ENCODE measurements at places on chromosomes 3 and 15.

- DNase-seq, result no peak
These were observed 65.1 kb downstream of the NEK11 start for GRCh38 chr3:131091768-131092167.

- DNase-seq, result no peak
These were observed 14.2 kb downstream of the DNAH1 start for GRCh38 chr3:52330194-52330805.

DNA sequence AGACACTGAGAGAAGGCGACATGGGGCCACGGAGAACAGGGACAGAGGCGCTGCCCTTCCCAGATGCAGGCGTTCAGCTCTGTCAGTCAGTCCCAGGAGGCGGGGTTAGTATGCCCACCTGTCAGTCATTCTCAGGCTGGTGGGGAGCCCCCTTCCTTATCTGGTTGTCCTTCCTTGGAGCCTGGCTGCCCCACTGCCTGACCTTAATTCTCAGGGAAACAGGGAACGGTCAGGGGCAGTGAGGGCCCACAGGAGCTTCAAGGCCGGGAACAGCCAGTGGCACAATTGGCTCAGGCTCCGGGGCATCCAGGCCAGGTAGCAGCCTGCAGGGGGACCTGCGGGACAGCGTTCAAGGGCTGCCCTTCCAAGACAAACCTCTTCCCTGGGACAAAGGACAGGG is 133.2 kb downstream of the CHSY1 start:
- no peak for DNase-seq

DNA sequence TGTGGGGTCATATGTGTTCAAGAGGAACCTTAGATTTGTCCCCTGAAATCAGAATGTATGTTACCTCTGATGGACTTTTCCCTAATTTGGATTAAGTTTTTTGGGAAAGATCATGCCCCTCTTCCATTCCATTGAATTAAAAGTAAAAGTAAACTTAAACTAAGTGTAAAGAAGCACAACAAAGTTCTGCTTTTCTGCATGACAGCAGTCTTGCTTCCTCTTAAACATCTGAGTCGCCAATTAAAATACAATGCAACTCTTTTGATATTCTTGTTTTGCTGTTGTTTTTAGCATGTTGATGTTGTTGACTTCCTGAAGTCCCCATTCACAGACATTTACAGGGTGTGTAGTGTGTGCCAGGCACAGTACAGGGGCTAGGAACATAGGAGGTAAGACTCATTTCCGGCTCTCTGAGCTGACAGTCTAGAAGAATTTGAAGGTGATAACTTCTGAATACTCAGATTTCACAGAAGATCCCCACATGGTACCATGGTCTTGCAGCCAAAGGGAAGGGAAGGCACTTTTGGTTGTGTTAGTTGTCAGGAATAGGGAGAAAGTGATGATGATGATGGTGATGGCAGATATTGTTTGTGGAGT is 45.0 kb downstream of the USP13 start:
- no peak for DNase-seq

GRCh38 chr3:141328286-141329166 is 39.8 kb upstream of the ZBTB38 start:
- DNase-seq, result no peak

DNA sequence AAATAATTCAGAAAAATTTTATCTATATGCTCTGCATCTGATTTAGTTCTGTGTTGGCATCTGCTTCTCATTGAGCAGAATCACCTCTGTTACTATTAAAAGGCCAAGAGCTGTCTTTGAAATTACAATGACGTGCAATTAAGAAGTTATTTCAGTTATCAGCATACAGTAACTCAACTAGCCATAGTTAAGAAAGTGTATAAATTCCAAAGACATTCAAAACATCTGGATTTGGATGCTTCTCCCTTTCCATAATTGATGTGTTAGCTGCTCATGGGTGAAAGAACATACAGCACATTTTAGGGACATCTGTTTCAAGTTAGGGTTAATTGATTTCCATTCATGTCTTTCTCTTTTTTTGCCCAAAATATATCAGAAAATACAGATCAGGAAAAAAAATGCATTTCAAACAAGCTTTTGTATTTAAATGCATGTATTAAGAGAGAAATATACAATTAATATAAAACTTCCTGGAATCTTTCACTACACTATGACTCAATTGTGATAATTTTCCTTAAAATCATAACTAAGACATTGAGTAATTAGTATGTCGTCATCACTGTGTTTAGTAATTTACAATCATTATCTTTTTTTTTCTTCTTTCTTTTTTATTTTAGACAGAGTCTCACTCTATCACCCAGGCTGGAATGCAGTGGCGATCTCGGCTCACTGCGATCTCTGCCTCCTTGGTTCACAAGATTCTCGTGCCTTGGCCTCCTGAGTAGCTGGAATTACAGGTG is 82.7 kb upstream of the MBNL1 start:
- DNase-seq, result no peak

DNA sequence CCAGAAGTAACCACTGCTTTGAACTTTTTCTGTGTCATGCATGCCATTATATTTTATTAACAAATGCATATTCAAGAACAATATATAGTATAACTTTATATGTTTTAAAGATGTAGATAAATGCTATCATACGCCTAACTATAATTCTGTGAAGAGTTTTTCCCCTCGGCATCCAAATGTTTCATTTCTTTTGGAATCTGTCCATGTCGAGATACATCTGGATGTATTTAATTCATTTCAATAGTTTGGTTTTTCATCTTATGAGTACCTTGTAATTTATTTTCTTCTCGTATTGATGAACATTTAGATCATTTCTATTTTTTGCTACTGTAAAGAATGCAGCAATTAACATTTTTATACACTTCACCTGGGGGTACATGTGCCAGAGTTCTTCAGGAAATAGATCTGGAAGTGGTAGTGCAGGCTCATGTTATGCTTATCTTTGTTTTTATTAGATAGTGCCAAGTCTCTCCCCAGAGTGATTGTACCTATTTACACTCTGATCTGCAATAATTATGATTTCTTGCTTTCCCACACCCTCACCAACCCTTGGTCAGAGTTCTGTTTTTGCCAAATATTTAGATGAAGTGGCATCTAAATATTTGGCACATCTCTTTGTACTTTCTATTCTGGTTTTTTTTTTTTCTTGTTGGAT is 29.7 kb downstream of the USP13 start:
- no peak for DNase-seq

GRCh38 chr3:186307594-186308221 is 54.3 kb downstream of the DGKG start:
- DNase-seq, result no peak

GRCh38 chr3:194928831-194929577 is 243.3 kb downstream of the FAM43A start:
- DNase-seq, result peak; percentile 43

- no peak for DNase-seq
These were observed 41.2 kb downstream of the RLBP1 start for GRCh38 chr15:89179966-89180875.

DNA sequence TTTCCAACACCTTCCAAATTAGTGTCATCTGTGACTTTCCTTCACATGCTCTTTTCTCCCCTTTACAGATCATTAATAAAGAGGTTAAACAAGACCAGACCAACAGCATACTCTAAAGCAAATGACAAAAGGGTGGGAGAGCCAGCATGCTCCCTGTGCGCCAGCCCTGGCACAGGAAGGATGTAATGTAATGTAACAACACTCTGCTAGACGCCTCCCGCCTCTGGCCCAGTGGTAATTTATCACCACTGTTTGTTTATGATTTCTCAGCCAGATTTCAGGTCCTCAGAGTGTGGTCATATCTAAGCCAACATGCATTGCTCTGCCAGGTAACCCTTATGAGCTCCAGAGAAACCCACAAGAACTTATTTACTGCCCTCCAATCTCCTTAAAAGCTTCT is 189.5 kb upstream of the WNT5A start:
- no peak for DNase-seq

- no peak for DNase-seq
These were observed 17.8 kb downstream of the EDEM1 start for GRCh38 chr3:5205165-5205941.

- DNase-seq, result peak; percentile 23
These were observed 156.2 kb downstream of the ZNF621 start for GRCh38 chr3:40680685-40681657.

DNA sequence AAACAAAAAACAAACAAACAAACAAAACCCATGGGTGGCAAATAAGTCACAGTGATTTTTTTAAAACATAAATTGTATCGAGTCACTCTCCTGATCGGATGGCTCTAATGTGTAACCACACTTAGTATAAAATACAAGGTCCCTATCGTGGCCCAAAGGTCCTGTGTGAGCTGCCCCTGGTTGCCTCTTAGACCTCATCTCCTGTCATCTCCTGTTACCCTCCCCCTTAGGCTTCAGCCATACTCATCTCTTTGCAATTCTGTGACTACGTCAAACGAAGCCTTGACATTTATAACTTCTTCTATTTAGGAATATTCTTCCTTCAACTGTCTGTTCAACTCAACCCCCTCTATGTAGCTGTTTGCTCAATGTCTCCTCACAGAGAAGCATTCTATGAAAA is 43.9 kb upstream of the TTBK2 start:
- no peak for DNase-seq

DNA sequence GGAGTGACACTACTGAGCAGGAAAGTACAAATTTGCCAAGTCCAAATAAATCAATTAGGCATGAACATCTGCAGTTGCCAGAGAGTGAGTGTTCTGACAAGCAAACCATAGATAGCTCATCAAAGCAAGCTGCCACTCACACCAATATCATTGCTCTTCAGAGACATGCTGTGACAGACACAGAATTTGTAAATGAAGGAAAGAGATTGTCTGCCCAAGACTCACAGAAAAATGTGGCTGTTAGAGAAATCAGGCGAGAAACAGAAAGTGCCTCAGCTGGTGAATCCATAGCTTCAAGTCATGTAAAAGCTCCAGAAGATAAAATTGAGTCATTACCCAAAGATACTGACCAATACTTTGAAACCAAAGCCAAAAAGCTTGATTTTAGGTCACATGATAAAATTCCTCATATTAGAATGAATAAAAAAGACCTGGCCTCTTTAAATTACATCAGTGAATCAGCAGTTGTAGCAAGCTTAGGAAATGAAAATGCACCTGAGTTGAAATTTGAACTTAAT is 50.8 kb downstream of the CRYBG3 start:
- peak; percentile 3 for DNase-seq

DNA sequence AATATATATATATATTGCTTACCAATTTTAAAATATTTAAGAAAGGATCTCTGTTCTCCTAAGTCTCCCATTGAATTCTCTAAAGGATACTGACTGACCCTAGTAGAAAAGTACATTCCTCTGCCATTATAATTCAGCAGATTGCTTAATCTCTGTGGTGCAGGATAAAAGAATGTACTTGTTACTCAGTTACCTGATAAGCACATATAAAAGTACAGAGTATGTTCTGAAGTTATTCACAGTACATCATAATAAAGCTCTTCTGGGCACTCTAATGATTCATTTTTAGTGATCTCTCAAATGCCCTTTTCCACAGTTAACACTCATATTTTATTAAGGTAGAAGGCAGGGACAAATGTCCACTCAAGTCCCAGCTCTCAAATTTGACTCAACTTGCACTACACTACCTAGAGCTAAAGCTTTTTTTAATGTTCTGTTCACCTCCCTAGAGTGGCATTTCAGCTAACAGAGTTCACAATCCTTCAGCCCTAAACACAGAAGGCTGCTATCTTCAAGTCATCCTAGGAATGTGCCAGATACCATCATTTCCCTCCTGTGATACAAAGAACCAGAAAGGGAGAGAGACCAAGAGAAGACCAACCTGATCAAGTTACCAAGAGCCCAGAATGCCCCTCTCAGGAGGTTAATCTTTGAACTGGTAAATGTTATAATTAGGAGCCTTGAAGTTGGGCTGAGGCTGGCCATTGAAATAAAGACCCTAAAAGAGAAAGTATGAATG is 53.3 kb downstream of the MEIS2 start:
- no peak for DNase-seq

- DNase-seq, result no peak
These were observed 54.2 kb downstream of the SYN2 start for GRCh38 chr3:12058408-12058807.

GRCh38 chr3:128369881-128370642 is 96.6 kb downstream of the DNAJB8 start:
- no peak for DNase-seq

GRCh38 chr3:107284612-107285011 is 92.6 kb upstream of the CCDC54 start:
- no peak for DNase-seq

- DNase-seq, result no peak
These were observed 49.2 kb downstream of the RYK start for GRCh38 chr3:134201201-134202130.

DNA sequence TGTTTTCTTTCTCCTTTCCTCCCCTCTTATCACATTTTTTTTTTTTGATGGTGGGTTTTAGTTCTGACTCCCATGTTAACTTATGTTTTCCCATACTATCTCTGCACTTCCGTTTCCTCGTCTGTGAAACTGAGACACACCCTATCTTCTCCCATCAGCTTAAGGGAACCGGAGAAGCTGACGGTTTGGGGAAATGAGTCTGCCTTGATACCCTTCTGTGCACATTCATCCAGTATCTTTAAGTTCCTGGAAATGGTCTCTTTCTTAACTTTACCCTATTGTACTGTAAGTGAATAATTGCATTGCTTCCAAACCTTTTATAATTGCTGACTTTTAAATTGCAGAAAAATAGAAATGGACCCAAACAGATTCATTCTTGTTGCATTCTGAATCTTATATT is 26.2 kb upstream of the CFAP161 start:
- no peak for DNase-seq

GRCh38 chr3:11145888-11146287 is 8.4 kb upstream of the HRH1 start:
- DNase-seq, result no peak

DNA sequence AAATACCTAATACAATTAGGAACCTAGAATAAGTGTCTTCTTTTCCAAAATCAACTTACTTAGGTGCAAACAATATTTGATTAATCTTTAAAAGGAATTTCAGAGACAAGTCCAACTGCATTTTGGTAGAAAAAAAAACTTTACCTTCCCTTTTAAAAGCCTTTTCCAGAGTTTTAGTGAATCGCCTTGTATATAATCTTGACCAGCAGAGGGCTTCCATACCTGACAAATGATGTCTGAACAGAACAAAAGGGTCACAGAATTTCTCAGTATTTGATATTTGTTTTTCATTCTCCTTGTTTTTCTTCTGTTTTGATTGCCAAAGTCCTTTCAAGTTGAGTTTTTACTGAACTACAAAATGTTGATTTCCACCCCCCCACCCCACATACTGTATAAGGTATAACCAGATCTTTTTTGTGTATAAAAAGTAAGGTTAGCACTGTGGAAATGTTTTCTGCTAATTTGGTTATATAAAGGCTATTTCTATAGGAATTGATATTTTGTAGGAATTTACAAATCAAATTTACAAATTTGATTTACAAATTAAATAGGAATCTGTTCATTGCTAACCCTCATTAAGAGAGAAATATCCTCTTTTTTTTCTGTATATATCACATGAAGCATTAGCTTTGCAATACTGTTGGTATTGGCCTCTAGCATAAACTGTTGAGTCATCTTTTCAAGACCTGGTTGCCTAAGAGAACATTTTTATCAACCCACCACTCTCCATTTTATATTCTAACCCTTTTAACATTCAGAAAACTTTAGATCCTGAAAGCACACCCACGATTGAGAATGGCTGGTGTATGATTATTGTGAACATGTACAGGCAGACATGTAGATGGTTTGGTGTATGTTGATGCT is 464.1 kb upstream of the RARB start:
- peak; percentile 27 for DNase-seq
